ENCODE measurements at places on chromosomes 16 and 17.

DNA sequence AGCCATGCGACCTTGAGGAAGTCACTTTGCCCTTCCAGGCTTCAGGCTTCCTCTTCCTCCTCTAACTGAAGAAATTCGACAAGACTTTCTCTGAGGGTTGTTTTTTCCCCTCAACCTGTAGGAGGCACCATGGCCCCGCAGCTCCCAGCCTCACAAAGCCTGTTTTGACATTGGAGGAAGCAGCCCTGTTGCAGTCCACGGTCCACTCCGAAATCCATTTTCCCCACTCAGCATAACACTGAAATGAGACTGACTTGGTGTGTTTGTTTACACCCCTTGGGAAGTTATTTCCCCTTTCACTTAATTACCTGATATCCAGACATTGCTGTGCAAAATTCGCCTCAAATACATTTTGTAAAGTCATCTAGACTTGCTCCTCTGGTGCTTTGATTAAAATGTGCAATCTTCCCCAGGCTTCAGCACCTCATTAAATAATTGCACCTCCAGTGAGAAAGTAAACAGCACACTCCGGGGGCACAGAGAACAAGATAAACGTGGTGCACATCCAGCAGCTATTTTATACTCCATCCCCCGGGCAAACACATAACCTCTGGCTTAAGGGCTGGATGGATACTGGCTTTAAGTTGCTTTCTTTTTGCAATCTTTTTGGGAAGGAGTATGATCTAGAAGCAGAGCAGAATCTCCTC is 41.4 kb upstream of the PIRT start:
- no peak for DNase-seq

DNA sequence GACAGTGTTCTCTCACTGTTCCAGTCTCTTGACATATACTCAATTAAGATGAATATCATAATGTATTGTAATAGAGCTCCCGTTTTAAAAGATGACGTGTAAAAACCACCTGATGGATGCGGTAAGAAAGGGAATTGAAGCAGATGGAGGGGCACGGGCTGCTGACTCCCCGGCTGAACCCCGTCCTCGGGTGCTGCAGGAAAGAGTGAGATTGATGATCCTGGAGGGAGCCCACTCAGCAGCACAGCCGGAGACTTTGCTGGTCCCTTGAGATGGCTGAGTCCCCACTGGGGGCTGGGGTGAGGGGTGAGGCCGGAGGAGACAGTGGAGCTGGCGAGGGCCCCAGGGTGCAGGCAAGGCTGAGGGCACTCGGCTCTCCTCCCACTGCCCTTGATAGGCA is 217.4 kb downstream of the RPTOR start:
- no peak for DNase-seq

DNA sequence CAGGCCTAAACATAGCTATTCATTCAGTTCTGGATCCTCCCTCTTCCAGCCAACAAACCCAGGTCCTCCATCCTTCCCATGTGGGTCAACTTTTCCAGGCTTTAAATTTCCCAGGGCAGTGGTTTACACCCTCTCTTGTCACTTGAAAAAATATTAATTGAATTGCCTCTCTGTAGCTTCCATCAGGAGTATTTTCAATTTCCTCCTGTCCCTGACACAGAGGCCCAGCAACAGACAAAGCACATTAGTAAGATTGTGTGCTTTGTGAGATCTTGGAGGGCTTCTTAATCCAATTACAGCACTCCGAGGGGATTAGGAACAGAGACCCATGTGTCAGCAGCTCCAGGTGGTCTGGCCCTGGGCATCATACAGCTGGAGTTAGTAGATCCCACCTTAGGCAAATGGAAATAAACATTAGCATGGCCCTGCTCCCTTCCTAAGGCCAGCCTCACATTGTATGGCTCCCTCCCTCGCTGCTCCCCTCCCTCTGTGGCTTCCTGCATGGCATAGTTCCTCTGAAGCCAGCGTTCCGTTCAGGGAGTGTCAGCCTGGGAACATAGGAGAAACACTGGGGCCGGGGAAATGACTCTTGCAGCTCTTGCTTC is 132.7 kb upstream of the HSBP1 start:
- DNase-seq: no peak

DNA sequence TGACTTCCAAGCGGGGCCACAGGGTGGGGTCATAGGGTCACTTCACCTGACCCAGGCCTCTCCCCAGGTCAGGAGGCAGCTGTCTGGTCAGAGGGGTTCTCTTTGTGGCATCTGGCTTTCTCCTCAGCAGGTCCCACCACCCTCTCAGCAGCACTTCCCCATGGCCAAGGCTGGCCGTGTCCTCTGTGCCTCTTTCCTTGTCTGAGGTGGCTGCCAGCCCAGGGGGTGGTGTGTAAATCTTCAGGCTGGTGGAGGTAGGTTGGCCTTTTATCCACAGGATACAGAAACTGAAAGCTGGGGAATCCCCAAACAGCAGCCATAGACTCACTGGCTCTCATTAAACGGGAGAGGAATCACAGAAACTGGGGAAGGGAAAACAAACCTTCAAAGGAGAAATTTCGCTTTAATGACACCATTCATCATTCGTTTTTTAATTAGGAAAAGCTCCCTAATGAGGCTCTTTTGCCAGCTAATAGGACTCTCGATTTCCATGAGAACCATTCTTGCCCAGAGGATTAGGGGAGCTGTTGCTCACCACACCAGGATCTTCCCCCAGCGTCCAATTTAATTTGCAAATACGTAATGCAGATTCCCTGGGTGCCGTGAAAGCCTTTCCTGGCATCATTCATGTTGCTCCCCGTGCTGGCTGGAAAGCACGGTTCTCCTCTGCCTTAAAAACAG is 18.0 kb downstream of the C17orf75 start:
- DNase-seq: no peak

- no peak for DNase-seq
Observed at GRCh38 chr17:43846963-43847371, at the start of gene CD300LG. TSS of gene CD300LG (plus strand) at chr17:43847176. CDS start at chr17:43847217, 41 bp downstream.

- no peak for DNase-seq
Observed at GRCh38 chr16:70430667-70431536, 8.0 kb downstream of the ST3GAL2 start.

DNA sequence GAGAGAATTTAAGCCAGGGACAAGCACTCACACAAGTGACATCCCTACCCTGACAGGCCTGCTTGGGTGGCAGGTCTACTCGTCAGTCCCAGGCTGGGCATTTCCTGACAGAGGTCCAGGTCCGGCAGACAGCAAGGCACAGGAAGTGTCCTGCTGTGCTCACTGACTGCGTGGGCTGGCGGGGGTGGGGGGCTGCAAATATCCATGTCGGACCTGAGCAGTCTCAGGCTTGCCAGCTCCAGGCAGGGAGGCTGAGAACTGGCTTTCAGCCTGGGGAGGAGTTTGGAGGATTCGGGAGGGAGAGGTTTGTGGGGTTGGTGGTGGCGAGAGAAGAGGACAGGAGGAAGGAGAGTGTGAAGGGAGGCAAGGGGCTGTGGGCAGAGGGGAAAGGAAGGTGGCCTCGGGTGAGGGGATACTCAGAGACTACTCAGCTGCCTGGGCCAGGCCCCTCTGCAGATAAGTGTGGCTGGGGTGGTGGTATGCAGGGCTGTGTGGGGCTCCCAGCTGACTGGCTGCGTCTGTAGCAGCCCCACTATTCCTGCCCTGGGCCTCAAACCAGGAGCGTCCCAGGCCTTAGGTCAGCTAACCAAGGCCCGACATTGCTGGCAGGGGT is 7.8 kb downstream of the HIC1 start:
- no peak for DNase-seq

DNA sequence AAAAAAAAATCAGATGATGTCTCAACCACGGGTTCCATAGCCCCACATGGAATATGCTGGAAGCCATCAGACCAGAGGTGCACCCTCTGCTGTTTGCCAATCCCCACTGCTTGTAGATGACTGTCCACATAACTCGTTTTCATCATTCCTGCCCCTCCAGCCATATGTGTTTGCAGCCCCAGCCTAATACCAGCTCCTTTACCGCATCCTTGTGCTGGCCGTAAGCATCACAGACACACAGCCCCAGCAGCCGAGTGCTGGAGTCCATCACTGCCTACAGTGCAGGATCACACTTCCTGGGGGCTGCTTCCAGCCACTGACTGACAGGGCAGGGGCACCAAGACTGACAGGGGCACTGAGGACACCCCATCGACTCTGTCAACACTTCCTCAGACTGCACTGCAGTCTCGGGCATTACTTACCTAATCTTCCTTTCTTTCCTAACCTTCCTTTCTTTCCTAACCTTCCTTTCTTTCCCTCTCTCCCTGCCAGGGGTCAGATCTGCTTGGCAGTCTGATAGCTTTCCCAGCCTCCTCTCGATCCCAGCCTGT is 5.0 kb downstream of the RCVRN start:
- DNase-seq: no peak

DNA sequence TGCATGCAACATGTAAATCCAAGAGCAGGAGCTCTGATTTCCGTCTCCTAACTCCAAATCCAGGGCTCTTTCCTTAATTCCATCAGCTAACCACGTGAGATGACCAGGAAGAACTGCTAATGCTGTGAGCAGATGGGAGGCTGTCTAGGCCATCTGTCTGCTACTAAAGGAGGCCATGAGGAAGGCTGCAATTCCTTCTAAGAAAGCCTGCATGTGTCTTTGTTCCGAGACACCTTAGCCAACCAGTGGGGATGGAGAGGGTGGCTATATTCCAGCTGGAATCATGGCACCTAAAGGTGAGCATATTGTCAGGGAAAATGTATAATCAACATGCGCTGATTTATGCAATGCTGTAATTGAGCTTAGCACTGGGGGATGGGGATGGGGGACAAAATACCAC is 267.2 kb upstream of the CDH5 start:
- DNase-seq: no peak

GRCh38 chr16:27579087-27579980 is 29.4 kb downstream of the KATNIP start:
- no peak for DNase-seq

GRCh38 chr17:78127239-78127887 is 1.2 kb downstream of the TMC6 start:
- DNase-seq: no peak

- DNase-seq: no peak
Observed at GRCh38 chr16:47716571-47716970, 255.4 kb downstream of the PHKB start.

DNA sequence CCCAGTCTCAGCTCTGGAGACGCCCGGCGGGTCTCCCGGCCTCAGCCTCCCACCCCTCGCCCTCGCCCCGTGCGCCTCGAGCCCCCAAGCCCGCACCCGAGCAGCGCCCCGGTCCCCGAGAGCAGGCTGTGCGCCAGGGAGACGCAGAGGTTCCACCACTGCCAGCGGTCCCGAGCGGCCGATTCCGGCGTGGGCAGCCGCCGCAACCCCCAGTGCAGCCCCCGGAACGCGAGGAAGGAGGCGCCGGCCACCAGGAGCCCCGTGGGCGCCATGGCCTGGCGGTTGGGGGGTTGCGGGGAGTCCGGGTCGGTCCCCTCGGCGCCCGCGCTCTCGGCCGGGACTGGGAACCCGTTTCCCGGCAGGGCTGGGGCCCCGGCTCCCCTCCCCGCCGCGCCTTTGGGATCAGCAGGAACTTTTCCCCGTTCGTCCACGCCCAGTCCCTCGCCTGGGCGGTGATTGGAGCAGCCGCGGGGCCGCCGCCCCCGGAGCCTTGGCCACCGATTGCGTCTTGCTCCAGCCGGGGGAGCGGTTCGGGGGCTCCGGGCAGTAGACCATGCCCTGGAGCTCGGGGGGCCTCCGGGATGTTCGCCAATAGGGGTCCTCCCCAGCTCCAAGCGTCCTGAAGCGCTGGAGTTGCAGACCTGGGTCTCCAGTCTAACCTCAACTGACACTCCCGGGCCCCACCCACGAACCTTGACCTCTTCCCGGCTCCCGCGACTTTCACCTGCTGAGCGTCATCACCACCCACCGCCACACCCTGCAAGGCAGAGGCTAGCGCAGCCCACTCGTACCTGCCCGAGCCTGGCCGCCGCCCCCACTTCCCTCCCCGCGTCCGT is at the start of gene TLCD2:
Gene TLCD2, minus strand, starts transcription at position 407 of the 836 bp plus-strand sequence. Its CDS starts 135 bp downstream, at position 272.
- DNase-seq: no peak

DNA sequence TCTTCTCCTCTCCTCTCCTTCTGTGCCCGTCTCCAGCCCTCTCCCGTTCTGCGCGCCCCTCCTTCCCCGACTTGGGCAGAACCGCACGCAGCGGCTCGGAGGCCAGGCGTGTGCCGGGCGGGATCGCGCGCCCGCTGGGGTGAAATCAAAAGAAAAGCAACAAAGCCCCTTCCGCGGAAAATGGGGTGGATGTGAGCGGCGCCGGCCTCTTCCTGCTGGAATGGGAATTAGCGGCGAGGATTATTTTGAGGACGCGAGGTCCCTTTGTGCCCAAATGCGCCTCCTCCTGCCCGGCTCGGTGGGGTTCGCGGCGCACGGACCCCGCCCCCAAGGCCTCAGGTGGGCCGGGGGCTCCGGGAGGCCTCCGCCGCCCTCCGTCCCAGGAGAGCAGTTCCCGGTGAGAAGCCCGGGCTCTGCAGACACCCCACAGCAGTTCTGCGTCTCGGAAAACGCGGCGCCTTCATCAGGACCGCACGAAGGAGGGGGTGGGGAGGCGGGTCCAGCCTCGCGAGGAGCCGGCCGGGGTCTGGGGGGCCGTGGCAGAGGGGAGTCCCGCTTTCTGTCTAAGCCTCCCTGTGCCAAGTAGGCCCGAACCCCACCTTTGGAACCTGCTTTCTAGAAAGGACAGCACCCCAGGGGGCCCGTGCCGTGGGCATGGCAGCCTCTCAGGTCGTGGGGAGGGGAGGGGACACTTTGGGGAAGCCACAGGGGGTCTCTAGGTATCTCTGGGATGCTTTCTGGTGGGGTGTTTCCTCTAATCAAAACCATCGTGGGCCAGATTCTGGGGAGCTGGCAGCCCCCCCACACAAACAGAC is 91.0 kb upstream of the CBX4 start:
- DNase-seq: no peak

DNA sequence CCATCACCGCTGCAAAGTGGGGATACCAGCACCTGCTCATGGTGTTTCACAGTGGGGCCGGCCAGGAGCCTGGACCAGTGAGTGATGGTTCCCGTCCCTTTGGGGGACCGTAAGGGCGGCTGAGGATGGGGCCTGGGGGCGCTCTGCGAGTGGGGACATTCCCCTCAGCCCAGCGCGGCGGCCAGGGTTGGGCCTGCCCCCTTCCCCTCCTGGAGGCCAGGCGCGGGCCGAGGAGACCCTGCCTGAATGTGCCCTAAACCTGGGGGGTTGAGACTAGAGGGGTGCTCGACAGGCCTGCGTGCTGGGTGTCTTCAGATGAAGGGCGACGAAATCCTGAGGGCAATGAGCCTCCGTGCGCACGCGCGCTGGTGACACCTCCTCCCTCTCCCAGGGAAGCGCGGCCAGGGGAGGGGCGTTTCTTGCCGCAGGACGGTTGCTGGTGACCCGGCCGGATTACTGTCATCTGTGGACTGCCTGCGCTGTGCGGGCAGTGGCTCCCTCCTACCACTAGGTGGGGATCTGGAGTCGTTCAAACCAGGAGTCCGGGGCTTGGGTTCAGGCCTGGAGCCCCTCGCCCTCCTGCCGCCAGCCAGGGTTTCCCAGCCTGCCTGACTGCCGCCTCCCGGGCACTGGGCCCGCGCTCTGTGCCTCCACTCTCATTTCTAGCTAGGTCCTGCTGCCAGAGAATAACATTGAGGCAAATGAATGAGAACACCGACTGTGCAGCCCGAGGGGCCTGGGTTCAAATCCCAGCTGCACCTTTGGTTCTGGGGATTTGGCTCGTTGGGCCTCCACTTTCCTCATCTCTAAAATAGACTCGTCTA is 17.1 kb downstream of the TBX2 start:
- DNase-seq: peak; percentile 86

GRCh38 chr17:44345454-44346026 is 438 bp downstream of the GRN start:
- peak; percentile 64 for DNase-seq
